ENCODE measurements at places on chromosomes 2 and 18. TPM values are rescaled to one million over a fixed set of nuclear protein-coding genes. Genes with fewer than 3 reads are reported as not detected.

Gene PLEKHB2
- total RNA-seq, result 57.7 TPM

Gene PRLH
- total RNA-seq, result not detected

DNA sequence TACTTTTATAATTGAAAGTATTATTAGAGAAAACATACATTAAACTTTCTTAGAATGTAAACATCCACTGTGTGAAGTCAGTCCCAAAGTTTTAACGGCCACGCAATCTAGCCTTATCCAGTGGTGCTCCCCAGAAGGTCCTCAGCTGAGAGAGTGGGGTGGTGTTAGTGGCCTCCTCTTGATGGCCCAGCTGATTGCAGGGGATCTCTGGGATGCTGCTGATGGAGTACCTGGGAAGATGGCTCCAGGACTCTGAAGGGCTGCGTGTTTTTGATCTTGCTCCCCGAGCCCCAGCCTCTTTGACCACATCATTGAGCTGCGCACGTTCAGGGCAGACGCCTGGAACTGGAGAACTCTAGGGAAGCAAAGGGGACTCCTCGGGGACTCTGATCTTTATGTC, 181.4 kb downstream of the FAM210A start:
- DNase-seq, result no peak

GRCh38 chr2:187475499-187476248, 27.6 kb upstream of the CALCRL start:
- DNase-seq, result no peak

GRCh38 chr2:154408786-154409185, 289.7 kb upstream of the KCNJ3 start:
- no peak for DNase-seq

GRCh38 chr2:147096671-147097070, 748.2 kb upstream of the ACVR2A start:
- no peak for DNase-seq

- DNase-seq, result no peak
These were observed 211.9 kb downstream of the HRH4 start for GRCh38 chr18:24672165-24672941.

- DNase-seq, result no peak
These were observed 49.4 kb downstream of the CCDC102B start for GRCh38 chr18:68847219-68847837.

DNA sequence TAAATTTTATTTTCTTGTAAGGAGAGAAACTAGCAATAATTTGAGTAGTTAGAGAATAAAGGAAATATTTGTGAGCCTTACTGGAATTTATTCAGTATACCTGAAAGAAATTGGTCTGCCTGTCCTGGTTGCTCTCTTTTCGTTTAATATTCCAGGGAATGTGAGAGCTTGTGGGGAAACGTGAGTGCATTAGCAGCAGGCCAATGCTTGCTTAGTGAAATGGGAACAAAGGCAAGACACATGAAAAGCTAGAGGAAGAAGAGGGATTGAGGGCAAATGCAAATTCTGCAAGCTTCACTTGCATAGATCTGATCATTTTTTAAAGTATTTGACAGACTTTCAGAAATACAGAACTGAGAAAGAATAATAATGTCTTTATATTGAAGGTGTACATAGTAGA, 111.0 kb downstream of the ERBB4 start:
- no peak for DNase-seq

- no peak for DNase-seq
These were observed 182.2 kb downstream of the INHBB start for GRCh38 chr2:120528051-120528692.

DNA sequence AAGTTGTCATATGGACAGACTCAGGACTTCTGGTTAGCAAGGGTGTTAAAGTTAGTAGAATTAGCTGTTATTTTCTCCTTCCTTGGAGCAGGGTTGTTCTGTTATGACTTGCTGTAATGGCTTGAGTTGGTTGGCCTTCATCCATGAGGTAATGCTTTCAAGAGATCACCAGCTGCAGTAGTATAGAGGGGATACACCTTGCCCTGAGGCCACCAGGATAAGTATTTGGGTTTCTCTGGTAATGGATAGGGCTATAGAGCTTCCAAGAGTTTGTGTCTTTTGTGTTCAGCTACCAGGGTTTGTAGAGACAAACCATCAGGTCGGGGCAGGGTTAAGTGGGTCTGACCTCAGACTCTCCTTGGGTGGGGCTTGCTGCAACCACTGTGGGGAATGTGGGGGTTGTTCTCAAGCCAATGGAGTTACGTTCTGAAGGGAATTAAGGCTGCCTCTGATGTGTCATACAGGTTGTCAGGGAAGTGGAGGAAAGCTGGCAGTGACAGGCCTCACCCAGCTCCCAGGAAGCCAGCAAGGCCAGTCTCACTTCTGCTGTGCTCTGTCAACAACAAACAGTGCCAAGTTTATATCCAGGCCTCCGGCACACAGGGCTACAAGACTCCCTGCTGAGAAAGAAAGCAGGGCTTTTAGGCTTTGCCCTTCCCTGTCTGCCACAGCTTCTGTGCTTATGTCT, 356.6 kb downstream of the SPAG16 start:
- peak; percentile 49 for DNase-seq
